Testis (tissue), 5 donors: ENCODE measurements at places on chromosomes 16 and 17.

- no peak overlapping the region for H3K4me3 ChIP-seq
- H3K27ac ChIP-seq = no peak overlapping the region
- no peaks in the 10 kb centered on the region for H3K27me3 ChIP-seq
- H3K4me1 ChIP-seq = no peaks in the 10 kb centered on the region
- DNase-seq = peak; percentile 58
Observed at GRCh38 chr17:50816771-50817751, 18.3 kb upstream of the WFIKKN2 start.

DNA sequence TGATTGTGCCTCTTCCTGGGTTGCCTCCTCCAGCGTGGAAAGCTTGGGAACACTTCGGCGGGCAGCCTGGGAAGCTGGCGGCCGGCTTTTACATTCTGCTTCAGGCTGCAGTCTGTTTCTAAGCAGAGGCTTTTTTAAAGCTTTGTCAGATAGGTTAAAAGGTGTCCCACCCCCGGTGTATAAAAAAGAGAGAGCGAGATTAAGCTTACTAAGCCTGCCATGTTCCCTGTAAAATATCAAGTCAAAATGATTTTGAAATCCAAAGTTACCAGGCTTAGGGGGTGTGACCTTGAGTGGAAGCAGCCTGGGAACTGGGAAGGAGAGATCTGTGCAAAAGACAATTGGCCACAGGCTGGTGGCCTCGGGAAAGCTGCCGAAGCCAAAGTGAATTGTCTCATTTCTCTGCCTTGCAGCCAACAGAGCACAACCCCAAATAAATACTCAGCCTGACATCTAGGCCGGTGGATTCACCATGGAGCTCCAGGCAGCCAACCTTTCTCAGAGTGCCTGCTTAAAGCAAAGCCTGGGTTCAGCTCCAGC is 254.5 kb downstream of the FTO start:
- no peak overlapping the region for H3K4me3 ChIP-seq
- H3K4me1 ChIP-seq = no peaks in the 10 kb centered on the region
- H3K36me3 ChIP-seq = no peaks in the 10 kb centered on the region
- no peak for DNase-seq

GRCh38 chr17:64357191-64357981 is 33.3 kb downstream of the PECAM1 start:
- no peaks in the 10 kb centered on the region for H3K27me3 ChIP-seq
- DNase-seq = no peak
- no peaks in the 10 kb centered on the region for H3K4me1 ChIP-seq
- peak overlapping the region; percentile 19 for H3K27ac ChIP-seq

- H3K4me3 ChIP-seq = no peak overlapping the region
- peak overlapping the region; percentile 68 for H3K27ac ChIP-seq
- H3K4me1 ChIP-seq = peaks cover 54% of the 10 kb centered on the region
- no peaks in the 10 kb centered on the region for H3K36me3 ChIP-seq
- peak; percentile 80 for DNase-seq
- no peaks in the 10 kb centered on the region for H3K27me3 ChIP-seq
Observed at GRCh38 chr17:76544546-76545365, 4.9 kb downstream of the PRCD start.

DNA sequence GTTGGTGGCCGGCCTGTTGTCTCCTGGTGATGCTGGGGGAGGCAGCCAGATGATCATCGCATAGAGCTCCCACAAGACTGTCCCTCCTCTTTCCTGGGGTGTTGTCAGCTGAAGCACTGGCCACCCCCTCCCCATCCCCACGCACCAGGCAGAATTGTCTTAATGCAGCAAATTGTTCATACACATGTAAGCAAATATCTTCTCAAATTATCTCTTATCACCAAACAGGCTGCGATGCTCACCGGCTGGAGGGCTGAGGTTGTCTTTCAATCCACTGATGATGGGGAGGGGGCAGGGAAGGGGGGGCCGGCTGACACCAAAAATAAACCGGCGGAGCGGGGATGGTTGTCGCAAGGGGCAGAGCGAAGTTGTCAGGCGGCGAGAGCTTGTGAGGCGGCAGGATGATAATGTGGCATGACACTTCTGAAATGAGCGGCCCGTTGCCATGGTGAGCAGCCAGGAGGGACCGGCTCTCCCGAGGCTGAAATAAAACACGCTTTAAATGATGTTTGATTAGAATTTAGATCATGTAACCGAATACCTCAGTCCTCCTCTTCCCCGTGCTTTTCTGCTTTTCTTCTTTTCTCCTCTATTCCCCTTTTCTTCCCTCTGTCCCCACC is 59.8 kb downstream of the MRM1 start:
- no peaks in the 10 kb centered on the region for H3K27me3 ChIP-seq
- no peak overlapping the region for H3K27ac ChIP-seq
- H3K4me3 ChIP-seq = no peak overlapping the region
- no peaks in the 10 kb centered on the region for H3K36me3 ChIP-seq
- DNase-seq = no peak

DNA sequence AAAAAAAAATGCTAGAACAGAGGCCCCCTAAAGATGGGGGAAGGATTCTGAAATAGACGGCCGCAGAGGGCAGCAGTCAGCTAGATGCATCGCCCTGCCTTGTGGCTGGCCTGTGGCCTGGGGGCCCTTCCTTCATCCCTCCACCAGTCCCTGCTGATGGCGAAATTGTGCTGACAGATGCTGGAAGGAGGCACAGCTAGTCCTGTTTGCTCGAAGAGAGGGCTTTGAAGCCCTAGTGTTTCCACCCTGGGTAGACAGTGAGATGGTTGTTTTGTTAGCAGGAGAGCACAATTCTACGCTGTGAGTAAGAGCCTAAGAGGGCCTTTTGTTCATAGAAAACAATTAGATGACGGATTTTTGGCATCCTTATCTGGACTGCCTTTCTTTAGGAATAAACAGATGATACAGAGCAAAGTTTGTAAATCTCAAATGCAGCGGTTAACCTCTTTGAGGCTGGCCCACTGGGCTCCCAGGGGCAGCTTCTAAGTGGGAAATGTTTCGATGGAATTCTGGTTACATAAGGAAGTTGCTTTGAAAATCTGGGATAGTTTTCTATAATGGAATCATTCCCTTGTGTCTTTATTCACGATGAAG is 23.0 kb downstream of the VPS35L start:
- H3K36me3 ChIP-seq = no peaks in the 10 kb centered on the region
- no peaks in the 10 kb centered on the region for H3K4me1 ChIP-seq
- H3K27me3 ChIP-seq = no peaks in the 10 kb centered on the region
- DNase-seq = no peak
- H3K27ac ChIP-seq = no peak overlapping the region

GRCh38 chr17:76477576-76477975 is 10.2 kb downstream of the AANAT start:
- H3K4me3 ChIP-seq = no peak overlapping the region
- H3K27me3 ChIP-seq = no peaks in the 10 kb centered on the region
- peaks cover 13% of the 10 kb centered on the region for H3K4me1 ChIP-seq
- H3K27ac ChIP-seq = no peak overlapping the region

DNA sequence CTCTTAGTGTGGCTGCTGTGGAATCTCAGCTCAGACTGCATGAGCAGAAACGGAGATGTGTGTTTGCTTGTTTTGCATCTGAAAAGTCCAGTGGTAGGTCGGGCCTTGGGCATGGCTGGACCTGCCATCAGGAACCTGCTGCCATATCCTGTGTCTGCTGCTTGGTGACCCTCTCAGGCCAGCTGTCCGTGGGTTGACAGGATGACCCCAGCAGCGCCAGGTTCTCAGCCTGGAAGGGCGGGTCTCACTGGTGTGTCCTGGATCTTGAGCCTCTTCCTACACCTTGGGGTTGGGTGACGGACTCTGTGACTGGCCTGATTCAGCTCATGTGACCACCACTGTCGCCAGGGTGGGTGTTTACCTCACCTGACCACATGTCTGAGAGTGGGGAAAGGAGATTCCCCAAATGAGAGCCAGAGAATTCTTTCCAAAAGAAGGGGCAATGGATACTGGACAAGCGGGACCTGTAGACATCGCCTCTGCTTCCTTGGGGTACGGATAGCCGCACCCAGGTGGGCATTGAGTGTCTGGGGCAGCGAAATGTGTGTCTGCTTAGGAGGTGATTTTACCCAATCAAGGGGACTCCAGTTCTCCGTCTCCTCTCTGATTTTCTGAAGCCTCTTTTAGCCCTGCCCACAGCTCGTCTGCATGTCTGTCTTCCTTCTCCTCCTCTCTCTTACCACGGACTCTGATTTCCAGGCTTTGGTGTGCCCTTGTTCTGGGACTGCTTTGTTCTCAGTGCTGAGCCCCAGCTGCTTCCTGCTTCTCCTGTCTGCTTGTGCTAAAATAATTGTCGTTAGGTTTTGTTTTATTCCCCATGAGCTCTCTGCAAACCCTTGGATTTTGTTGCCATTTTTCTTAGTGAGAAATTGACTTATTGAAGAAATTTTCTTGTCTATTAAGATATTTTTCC is 399.7 kb downstream of the CPPED1 start:
- no peak for DNase-seq
- no peaks in the 10 kb centered on the region for H3K4me1 ChIP-seq
- no peaks in the 10 kb centered on the region for H3K36me3 ChIP-seq
- H3K4me3 ChIP-seq = no peak overlapping the region
- no peaks in the 10 kb centered on the region for H3K27me3 ChIP-seq

DNA sequence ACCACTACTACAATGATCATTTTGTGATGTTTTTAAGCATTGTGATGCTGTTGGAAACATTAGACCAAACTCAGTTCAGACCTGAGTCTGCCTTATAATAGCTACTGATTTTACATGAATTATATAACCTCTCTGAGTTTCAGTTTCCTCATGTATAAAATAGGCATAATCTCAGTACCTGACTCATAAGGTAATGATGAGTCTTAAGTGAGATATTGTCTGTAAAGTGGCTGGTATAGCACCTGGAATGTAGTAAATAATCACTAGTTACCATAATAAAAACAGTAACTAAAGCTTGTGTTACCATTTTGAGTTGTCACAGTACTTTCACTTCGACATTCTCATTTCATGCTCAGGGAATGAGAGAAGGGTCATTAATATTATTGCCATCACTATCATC is 381.5 kb upstream of the SALL1 start:
- H3K36me3 ChIP-seq = no peaks in the 10 kb centered on the region
- H3K27me3 ChIP-seq = no peaks in the 10 kb centered on the region
- no peak overlapping the region for H3K4me3 ChIP-seq
- H3K4me1 ChIP-seq = no peaks in the 10 kb centered on the region
- DNase-seq = no peak

DNA sequence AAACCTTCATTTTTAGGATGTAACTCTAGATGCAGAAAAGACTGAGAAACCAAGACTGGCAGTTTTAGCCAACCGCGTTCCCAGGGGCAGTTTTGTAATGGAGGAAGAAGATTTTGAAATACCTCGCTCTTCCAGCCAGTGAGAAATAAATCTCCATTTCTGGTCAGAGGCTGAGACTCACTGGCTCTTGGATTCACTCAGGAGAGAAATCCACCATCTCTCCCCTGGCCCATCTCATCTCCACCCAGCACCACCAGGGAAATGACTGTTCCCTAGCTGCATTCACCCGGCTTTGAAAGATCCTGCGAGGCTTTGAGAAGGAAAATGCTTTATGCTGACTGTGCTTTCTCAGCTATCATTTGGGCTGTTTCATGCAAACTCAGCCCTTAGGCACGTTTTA is 185.2 kb downstream of the SOX9 start:
- peaks cover 5% of the 10 kb centered on the region for H3K4me1 ChIP-seq
- H3K27me3 ChIP-seq = no peaks in the 10 kb centered on the region
- DNase-seq = no peak
- no peak overlapping the region for H3K4me3 ChIP-seq
- H3K36me3 ChIP-seq = no peaks in the 10 kb centered on the region
- H3K27ac ChIP-seq = no peak overlapping the region

GRCh38 chr17:34706029-34706428 is 126.6 kb downstream of the TMEM132E start:
- no peak overlapping the region for H3K4me3 ChIP-seq
- H3K36me3 ChIP-seq = no peaks in the 10 kb centered on the region
- H3K4me1 ChIP-seq = no peaks in the 10 kb centered on the region
- no peaks in the 10 kb centered on the region for H3K27me3 ChIP-seq

GRCh38 chr16:83400234-83400633 is 407.5 kb upstream of the HSBP1 start:
- no peaks in the 10 kb centered on the region for H3K36me3 ChIP-seq

GRCh38 chr17:79993390-79994227 is 42.1 kb downstream of the TBC1D16 start:
- DNase-seq = peak; percentile 91
- no peaks in the 10 kb centered on the region for H3K27me3 ChIP-seq
- H3K4me1 ChIP-seq = peaks cover 39% of the 10 kb centered on the region

DNA sequence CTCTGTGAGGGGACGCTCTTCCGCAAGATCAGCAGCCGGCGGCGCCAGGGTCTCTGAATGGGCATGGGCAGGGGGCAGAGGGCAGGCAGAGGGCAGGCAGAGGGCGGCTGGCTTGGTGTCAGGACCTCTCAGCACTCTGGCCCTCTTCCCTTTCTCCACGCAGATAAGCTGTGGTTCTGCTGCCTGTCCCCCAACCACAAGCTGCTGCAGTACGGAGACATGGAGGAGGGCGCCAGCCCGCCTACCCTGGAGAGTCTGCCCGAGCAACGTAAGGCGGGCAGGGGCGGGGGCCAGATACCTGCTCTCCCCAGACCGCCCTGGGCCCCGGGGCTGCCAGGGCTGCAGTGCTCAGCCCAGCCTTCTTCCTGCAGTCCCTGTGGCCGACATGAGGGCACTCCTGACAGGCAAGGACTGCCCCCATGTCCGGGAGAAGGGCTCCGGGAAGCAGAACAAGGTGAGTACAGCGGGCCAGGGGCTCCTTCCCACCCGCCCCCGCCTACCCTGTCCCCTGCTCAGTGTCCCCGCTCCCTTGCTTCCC is 4.1 kb downstream of the ELMO3 start:
- H3K4me1 ChIP-seq = peaks cover 25% of the 10 kb centered on the region
- H3K4me3 ChIP-seq = no peak overlapping the region
- H3K27ac ChIP-seq = no peak overlapping the region
- H3K27me3 ChIP-seq = no peaks in the 10 kb centered on the region
- no peak for DNase-seq

DNA sequence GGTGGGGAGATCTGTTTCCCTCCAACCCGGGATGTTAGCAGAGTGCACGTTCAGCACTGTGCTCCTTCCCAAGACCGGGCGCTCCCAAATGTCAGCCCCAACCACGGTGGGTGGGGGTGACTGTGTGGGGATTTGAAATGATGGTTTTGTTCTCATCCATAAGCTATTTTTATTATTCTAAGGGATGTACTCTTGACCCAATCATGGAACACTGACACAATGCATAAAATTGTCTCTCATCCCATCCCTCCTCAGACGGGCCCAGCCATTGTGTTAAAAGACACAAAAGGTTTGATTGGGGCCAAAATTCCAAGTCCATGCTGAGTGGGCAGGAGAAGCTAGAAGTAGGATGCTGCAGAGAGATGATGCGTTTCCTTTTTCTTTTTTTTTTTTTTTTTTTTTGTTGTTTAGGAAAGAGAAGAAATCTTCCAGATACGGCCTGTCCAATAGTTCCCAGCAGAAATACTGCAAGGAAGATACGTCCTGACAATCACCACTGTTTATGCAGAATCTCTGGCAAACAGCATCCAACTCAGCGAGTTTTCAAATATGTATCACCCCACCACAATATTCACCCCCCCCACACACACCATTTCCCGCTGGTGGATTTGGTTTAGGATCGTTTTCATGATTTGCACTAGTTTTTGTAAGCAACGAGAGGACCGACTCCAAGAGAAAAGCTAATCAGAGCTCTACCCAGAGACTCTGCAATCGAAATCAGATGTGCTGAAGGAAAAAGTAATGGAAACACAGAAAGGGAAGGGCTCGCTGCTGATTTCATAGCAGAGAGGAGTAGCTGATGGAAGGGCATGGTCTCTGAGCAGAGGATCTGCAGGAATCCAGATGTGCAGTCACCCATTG is 163.5 kb upstream of the DYNLRB2 start:
- no peak overlapping the region for H3K4me3 ChIP-seq
- H3K4me1 ChIP-seq = no peaks in the 10 kb centered on the region
- no peaks in the 10 kb centered on the region for H3K36me3 ChIP-seq
- no peak for DNase-seq
- H3K27me3 ChIP-seq = no peaks in the 10 kb centered on the region
